ENCODE measurements at places on chromosomes 3 and 15.

- no peak for DNase-seq
Measured at GRCh38 chr15:75121491-75121890, 80.2 kb upstream of the C15orf39 start.

DNA sequence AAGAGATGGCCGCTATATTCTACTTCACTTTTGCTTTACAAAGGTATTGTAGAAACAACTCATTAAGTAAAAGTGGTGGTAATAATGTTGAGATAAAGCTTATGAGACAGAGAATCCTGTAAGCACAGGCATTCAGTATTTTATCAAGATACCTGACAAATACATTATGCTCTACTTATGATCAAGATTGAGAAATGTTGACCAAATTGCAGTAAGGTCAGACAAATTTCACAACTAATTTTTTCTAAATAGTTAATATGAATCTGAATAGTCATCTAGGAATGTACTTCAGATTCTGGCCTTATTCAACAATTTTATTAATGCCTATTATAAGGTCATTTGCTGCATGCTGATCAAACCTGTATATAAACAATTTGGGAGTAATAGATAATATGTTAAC, 95.1 kb upstream of the MBNL1 start:
- no peak for DNase-seq

GRCh38 chr3:153291059-153291685, 129.1 kb downstream of the RAP2B start:
- DNase-seq: no peak

DNA sequence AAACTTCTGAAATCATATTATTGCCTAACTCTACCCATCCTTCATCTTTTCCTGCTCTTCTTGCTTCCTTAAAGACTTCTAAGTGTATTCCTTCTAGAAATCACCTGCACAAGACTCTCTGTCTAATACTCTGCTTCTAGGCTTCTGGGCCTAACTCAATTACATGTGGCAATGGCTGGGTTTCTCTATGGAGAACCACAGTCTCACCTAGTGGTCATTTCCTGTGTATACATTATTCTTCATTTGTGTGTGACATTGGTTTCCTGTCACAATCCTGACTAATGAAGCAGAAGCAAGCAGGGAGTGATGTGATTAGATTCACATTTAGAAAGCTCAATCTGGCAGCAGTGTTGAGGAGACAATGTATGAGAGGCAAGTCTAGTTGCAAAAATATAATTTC, 16.9 kb upstream of the CLDN1 start:
- no peak for DNase-seq

DNA sequence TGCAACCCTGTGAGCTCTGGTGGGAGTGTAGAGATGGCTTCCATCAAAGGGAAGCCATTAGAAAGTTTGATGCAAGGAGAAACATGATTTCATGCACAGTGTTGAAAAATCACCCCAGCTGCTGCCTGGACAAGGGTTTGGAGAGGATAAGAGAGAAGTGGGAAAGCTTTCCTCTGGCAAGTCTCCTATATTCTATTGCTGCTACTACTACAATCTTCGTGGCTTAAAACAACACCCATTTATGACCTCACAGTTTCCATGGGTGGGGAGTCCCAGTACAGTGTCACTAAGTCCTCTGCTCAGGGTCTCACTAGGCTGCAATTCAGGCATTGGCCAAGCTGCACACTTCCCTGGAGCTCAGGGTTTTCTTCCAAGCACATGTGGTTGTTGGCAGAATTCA, 229.3 kb downstream of the TAFA4 start:
- DNase-seq: no peak

DNA sequence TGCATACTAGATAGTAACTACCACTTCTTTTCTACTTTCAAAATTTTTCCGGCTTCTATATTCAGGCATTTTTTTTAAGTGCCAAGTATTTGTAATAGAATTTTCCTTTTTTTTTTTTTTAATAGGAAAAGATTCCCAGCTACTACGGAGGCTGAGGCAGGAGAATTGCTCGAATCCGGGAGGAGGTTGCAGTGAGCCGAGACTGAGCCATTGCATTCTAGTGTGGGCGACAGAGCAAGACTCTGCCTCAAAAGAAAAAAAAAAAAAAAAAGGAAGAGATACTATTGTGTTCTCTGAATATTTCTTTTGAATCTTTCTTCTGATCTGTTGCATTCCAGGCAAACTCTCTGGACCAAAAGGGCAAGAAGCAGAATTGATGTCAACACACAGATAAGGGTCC, 557.3 kb downstream of the FGF12 start:
- DNase-seq: no peak
